Myometrial cell (primary cell): ENCODE measurements at places on chromosomes 4 and X. TPM values are rescaled to one million over a fixed set of nuclear protein-coding genes. Genes with fewer than 3 reads are reported as not detected.

The BEND2 gene
- not detected in 2 replicates for total RNA-seq

The MAGIX gene
- 1.4 and 6.3 TPM in 2 replicates for total RNA-seq

The INTS6L gene
- total RNA-seq = 1.4 and 1.6 TPM in 2 replicates

The DHRSX gene
- 18.3 and 36.0 TPM in 2 replicates for total RNA-seq

The KLHL13 gene
- total RNA-seq = 5.2 and 6.0 TPM in 2 replicates

The MAP9 gene
- total RNA-seq = 6.6 and 8.7 TPM in 2 replicates

The HSD17B13 gene
- total RNA-seq = under 0.01 and 1.1 TPM in 2 replicates

The SPANXN3 gene
- total RNA-seq = not detected in 2 replicates

The TCEAL6 gene
- not detected in 2 replicates for total RNA-seq

The HTN3 gene
- total RNA-seq = not detected in 2 replicates

The P2RY8 gene
- total RNA-seq = not detected in 2 replicates

The CABS1 gene
- total RNA-seq = not detected in 2 replicates

The ATP7A gene
- total RNA-seq = 2.9 and 3.9 TPM in 2 replicates

The MGAT4D gene
- total RNA-seq = not detected in 2 replicates

The SPP1 gene
- total RNA-seq = 0.29 and 1.8 TPM in 2 replicates

The C1QTNF7 gene
- total RNA-seq = 0.58 and 0.89 TPM in 2 replicates

The IL2 gene
- not detected in 2 replicates for total RNA-seq

The EDA2R gene
- 13.0 and 16.1 TPM in 2 replicates for total RNA-seq

The ZNF718 gene
- total RNA-seq = 0.86 and 3.4 TPM in 2 replicates

The DUSP21 gene
- total RNA-seq = not detected in 2 replicates

The INTS12 gene
- 15.6 and 23.7 TPM in 2 replicates for total RNA-seq

The MAGEA2 gene
- not detected in 2 replicates for total RNA-seq

The RPGR gene
- 4.9 and 30.3 TPM in 2 replicates for total RNA-seq

The SLC7A11 gene
- total RNA-seq = 24.8 and 34.9 TPM in 2 replicates

The OPHN1 gene
- total RNA-seq = 3.5 and 4.4 TPM in 2 replicates

The APLN gene
- not detected in 2 replicates for total RNA-seq

The PROM1 gene
- 1.2 TPM in 1 of 2 replicates, not detected in the other for total RNA-seq
